ENCODE measurements at places on chromosomes 13 and 19.
A peak's percentile ranks its signal among the peaks of the same experiment; 100 is the strongest.

DNA sequence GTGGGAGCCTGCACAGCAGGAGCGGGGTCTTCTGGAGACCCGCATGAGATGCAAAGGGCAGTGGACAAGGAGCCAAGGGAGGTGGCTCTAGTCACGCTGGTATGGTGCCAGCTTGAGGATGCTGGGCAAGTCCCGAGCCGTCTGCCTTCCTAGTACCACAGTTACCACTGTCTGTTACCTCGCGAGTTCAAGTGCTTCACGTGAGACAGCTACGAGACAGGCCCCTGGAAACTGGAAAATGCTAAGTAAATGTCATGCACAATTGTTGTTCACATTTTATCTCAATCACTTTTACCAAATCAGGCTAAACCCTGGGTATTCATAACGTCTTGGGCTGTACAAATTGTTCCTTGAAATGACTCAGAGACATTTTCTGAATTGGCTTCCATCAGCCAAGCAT lies 155.7 kb downstream of the TNFRSF19 start:
- no peak for DNase-seq

- no peak for DNase-seq
These were observed 115.6 kb downstream of the RAB20 start for GRCh38 chr13:110445722-110446574.

GRCh38 chr19:13023656-13024055 lies 28.4 kb downstream of the NFIX start:
- no peak for DNase-seq

- DNase-seq, result peak; percentile 73
These were observed 48.9 kb downstream of the MYH14 start for GRCh38 chr19:50252111-50252886.

DNA sequence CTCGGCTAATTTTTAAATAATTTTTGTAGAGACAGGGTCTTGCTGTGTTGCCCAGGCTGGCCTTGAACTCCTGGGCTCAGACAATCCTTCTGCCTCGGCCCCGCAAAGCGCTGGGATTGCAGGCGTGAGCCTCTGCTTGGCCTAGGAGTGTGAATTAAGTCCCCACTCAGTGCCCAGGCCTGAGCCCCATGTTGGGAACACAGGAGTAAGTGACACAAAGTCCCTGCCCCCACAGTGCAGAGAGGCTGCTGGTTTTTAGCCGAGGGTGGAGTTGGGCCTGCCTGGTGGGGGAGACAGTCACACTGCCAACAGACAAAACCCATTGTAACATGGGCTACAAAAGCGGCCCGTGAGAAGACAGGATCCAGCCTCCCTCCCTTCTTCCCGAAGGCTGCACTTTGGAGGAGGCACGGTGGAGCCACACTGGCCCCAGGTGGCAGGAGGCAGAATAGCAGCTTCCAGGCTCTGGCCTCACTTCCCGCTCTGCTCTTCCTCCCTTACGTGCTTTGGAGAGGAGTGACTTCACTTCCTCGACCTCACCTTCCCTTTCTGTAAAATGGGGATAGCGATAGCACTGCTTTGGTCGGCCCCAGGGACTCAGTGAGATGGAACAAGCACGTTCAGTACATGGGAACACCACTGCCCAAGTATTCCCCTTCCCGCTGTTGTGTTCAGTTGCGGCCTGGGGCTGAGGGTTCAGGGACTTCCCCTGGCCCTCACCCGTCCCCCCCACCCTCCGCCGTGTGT lies 15.2 kb upstream of the EHD2 start:
- DNase-seq, result peak; percentile 92

- no peak for DNase-seq
These were observed 13.2 kb upstream of the ASF1B start for GRCh38 chr19:14149509-14149994.

GRCh38 chr13:56352901-56353300 lies 787.8 kb upstream of the PRR20A start:
- DNase-seq, result no peak

DNA sequence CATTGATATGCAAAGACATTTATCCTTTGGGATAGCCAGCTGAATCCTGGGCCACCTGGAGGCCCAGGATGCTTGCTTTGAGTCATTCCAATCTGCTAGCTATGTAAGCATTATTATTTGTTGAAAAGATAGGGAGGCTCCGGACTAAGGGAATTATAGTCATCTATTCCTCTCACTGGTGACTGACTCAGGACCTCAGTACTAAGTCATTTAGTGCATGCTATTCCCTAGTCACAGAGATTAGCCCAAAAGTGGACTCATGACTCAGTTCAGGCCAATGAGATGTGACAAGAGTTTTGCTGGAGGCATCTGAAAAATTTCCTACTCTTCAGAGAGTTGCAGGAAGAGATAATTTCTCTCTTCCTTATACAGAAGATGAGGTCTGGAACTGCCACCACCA lies 67.9 kb upstream of the ITM2B start:
- DNase-seq, result no peak

DNA sequence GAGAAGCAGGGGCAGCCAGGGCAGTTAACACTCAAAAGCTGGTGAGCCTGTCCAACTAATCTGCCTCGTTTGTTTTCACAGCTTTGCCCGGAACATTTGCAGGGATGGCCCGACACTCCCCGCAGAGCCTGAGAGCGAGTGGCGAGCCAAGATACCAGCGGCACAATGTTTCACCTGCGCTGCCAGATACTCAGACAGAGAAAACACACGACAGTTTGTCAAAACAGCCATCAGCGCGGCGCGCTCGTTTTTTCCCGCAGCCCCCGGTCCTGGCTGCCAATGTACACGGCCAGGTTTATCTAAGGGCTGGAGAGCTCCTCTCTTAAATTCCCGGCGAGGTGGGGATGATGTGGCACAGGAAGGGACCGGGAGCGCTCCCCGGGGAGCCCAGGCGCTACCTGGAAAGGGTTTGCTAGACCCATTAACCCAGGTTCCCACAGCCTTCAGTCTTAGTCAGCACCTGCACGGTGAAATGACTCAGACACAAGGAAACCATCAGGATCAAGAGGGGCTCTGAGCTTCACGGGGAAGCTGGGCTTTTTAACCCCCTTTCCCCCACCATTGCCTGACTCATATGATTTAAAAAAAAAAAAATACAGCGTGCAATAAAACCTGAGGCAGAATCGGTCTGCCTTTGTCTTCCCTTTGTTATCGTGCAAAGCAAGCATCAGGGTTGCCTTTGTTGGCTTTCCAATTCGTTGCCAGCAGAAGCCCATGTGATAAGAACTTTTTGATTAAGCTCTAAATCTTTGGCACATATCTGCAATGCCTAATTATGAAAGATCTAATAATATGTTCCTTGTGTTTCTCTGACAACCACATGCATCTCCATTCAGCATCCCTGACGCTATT lies 186.2 kb downstream of the EFNB2 start:
- DNase-seq, result peak; percentile 56

DNA sequence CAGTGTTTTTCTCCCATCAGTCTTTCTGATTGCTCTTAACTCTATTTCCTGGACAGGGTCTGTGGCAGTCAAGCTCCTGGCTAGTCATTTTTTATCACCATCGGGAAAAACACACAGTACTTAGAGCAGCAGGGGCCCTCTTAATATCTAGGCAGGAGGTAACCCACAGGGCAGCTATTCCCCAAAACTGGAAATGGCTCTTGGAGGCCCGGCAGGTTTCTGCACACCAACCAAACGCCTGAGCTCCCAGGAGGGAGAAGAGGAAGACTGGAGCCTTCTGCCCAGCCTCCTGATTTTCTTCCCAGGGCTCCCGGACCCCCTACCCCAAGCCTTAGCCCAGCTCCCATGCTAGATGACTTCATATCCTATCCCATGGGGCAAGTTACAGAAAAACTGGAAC lies 49.3 kb upstream of the VSTM2B start:
- no peak for DNase-seq

DNA sequence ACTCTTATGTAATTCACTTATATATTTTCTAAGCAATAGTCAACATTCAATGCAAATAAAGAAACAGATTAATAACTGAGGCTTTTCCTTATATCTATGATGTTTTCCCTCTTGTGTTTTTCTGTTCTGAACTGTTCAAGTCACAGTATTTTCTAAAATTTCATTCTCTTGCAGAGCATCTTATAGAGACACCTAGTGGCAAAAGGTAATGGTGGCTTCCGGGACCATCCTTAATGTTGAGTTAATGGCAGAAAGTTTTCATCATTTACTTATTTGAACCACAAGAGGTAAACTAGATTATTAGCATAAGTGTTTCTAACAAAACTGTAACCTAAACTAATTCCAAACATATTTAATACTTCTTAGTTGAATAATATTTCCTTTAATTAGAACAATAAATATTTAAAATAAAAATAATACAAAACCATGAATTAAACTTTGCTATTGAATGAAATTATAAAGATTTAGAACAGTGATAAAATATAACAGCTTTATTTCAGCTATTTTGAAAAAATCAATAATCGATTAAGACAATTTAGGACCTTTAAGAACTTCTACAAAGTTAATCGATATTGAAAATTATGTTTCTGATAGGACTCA lies 1.7 kb upstream of the SLITRK5 start:
- DNase-seq, result peak; percentile 30

- no peak for DNase-seq
These were observed 162.0 kb downstream of the EFNB2 start for GRCh38 chr13:106373304-106373988.

- peak; percentile 39 for DNase-seq
These were observed 2.2 kb downstream of the ZIC2 start for GRCh38 chr13:99983499-99984401.

DNA sequence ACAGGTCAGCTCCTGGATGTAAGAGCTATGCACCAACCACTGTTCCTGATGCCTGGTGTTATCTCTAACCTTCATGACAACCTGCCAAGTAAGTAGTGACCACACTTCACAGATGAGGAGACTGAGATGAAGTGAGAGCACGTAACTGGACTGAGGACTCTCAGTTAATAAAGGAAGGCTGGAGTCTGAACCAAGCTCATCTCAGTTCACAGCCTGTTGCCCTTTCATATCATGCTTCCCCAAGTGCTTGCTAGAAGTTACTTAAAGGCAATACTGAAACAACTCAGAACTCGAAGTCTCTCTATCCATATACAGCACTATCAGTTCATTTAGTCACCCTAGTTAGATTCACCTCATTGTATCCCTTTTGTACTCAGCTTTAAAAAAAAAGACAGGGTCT lies 119.7 kb downstream of the ABCC4 start:
- no peak for DNase-seq

GRCh38 chr19:7703332-7703731 lies 1.4 kb upstream of the FCER2 start:
- peak; percentile 47 for DNase-seq

DNA sequence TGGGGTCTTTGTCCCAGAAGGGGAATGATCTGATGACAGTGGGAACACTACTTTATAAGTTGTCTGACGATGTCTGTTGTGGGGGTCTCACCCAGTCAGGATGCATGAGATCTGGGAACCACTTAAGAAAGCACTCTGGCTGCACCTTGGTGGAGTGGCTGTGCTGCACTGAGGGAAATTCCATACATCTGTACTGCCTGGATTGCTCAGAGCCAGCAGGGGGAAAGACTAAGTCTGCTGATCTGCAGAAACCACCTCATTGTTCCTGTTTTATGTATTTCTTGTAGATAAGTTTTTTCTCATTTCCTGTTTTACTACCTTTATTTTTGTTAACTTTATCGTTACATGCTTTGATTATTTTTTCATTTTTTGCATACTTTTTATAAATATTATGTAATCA lies 27.3 kb downstream of the ZNF430 start:
- no peak for DNase-seq

GRCh38 chr13:98405107-98405571 lies 171.8 kb downstream of the STK24 start:
- DNase-seq, result peak; percentile 65

- DNase-seq, result peak; percentile 74
These were observed 610 bp upstream of the WBP4 start for GRCh38 chr13:41060724-41061074.

- no peak for DNase-seq
These were observed 17.4 kb upstream of the C13orf46 start for GRCh38 chr13:113991191-113991669.

GRCh38 chr13:99220199-99220935 lies 19.7 kb downstream of the UBAC2 start:
- no peak for DNase-seq

DNA sequence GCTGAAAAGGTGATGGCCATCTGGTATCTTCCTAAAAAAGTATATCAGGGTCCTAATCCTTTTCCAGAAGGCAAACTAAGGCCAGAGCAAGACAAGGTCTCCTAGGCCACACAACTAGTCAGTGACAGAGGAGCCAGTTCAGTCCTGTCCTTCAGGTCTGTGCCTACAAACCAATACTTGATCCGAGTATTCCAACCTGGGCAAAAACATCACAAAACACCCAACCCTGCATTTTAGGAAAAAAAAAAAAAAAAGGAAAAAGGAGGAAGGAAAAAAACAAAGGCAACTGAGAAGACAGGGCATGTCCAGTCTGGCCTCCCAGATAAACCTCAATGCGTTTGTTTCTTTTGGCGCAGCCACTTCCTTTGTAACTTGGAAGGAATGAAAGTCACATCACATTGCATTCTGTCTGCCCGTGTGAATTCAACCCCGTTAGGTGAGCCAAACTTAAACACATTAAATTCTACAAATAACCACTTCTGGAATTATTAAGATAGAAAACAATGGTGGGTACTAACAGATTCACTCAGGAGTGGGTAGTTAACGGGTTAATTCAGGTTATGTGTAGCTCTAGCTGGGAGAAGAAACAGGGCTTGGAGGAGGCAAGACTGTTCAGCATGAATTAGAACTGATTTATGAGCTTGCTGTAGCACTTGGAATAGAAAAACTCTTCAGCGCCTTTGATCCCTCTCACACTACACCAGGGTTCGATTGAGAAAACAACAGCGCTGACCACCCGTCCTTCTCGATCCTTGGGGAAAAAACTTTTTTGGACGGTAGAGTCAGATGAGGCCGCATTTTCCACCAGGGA lies 43.0 kb upstream of the HNRNPA1L2 start:
- no peak for DNase-seq

- no peak for DNase-seq
These were observed 42.2 kb upstream of the TSC22D1 start for GRCh38 chr13:44618326-44618725.

- no peak for DNase-seq
These were observed 791 bp upstream of the AXL start for GRCh38 chr19:41218249-41218614.

DNA sequence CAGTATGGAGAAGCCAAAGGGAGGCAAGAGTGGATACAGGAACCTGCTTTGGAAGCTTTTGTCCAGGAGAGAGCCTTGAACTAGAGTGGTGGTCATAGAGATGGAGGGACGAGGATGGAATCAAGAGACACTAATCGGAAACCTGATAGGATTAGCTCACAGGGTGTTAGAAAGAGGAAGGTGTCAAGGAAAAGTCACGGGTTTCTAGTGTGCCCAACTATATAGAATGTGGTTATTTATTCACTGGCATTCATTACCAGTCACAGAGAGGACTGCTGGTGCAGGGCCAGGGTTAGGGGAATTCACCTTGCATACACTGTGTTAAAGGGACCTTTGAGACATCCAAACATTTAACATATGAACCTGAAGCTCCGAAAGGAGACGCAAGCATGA lies 43.4 kb upstream of the URAD start:
- DNase-seq, result no peak

DNA sequence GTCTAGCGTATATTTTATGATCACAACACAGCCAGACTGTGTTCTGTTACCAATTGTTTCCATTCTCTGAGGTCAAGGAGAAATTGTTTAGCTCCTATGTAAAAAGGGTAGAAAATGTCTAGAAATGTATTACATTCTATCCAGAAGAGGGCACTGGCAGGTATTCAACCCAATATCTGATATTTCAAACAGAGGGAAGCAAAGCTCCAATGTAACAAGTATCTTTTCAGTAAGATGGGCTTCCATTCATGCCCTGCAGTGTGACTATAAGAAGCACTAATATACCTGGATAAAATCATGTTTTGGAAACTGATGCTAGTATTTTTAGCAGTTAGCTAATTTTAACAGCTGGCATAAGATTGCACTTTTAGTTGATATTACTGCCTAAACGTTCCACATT lies 312.7 kb downstream of the FGF14 start:
- DNase-seq, result no peak

All from H9 (cell line).